Hindlimb muscle (tissue), 1 donor: ENCODE measurements at places on chromosomes 7 and 10.
A peak's percentile ranks its signal among the peaks of the same experiment; 100 is the strongest.

DNA sequence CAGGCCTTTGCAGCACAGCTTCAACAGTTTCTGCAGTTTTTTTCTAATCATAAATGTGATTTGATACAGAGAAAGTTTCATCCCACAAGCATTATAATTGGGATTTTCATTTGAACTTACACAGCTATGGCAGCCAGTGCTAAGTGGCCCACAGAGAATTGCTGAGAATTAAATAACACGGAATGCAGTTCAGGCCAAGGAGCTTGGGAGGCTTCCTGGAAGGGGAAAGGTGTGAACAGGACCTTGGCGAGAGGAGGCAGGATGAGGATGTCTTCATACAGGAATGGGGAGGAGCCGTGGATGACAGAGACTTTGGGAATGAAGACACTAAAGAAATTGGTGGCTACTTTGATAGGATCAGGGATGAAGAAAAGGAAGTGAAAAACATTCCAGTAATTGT is 95.3 kb downstream of the ZNF22 start:
- no peak for DNase-seq

DNA sequence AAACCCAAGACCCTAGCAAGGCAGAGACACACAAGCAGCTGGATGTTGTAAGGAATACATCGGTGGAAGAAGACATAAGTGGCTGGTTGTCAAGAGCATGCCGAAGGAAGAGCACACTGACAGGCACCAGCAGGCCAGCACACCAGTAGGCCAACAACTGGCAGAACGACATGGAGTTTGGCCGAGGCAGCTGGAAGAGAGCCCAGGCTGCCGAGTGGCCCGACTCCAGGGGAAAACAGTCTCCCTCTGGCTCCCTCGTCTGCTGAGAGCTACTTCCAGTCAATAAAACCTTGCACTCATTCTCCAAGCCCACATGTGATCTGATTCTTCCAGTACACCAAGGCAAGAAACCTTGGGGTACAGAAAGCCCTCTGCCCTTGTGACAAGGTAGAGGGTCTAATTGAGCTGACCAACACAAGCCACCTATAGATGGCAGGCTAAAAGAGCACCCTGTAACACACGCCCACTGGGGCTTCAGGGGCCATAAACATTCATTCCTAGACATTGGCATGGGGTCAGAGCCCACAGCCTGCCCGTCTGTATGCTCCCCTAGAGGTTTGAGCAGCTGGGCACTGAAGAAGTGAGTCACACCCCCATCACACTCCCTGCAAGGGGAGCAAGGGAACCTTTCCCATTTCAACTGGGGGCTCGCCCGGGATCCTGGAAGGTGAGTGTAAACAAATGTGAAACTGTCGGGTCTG is 14.7 kb upstream of the TNS3 start:
- no peak for DNase-seq

DNA sequence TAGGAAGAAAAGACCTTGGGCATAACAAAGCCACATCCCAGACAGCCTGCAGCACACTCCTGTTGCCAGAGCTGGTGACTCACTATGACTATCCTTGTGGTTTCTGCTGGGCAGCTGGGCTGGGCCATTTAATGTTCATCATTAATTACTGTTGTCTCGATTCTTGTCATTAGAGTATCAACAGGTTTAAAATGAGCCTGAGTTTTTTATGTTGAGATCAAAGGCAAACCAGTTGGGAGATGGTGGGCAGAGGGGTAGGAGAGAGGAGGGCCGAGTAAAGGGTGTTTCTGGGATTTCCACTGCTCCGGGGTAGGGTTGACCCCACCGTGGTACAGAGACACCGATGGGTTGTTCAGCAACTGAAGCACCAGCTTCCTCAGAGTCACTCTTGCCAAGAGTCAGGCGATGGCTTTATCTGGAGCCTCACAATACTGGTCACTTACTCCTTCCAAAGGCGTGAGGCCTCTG is 128.7 kb upstream of the LYZL1 start:
- DNase-seq = no peak

GRCh38 chr10:44386546-44387052 is 1.7 kb upstream of the CXCL12 start:
- peak; percentile 85 for DNase-seq

DNA sequence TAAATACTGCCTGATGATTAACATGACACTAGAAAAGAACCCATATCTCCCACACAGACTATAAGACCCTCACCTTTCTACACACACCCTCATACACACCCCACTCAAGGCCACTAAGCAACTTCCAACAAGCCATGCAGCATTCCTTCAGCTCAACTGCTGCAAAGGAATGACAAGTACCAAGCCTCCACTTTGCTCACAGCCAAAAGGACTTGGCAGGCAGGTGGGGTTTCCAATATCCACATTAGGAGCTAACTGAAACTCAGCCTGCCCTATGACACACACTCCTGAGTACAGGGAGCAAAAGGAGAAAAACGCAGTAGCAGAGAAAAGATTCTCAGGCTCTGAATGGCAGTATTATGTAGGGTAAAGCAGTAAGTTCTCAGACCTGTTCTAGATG is 13.4 kb downstream of the USP54 start:
- DNase-seq = peak; percentile 55

DNA sequence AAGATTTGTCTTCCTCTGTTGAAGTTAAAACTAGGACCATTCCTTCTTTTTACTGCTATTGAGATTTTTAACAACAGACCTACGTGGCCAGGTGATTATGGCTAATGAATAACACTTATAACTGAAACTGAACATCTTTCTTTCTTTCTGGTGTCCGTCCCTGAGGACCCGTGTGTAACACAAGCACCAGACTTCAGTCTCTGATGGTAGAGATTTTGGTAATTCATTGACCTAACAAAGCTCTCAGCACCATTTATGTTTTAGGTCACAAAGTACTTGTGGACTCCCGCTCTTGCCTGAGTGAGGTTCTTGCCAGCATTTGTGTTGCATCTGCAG is 40.4 kb upstream of the TMEM229A start:
- no peak for DNase-seq

DNA sequence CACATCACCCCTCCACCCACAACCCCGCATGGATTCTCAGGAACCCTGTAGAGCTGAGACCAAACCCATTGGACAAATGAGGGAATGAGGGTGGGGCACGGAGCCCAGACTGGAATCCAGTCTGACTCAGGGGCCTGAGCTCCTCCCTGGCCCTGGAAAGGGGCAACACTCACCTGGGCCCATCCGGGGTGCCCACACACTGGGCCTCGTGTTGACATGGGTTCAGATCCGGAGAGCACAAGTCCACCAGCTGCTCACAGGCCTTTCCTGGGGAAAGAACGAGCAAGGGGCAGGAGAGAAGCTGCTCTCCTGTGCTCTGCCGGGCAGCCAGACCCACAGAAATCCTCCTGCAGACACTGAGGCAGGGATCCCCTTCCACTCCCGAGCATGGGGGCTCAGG is 172.2 kb downstream of the SLIT1 start:
- DNase-seq = no peak

DNA sequence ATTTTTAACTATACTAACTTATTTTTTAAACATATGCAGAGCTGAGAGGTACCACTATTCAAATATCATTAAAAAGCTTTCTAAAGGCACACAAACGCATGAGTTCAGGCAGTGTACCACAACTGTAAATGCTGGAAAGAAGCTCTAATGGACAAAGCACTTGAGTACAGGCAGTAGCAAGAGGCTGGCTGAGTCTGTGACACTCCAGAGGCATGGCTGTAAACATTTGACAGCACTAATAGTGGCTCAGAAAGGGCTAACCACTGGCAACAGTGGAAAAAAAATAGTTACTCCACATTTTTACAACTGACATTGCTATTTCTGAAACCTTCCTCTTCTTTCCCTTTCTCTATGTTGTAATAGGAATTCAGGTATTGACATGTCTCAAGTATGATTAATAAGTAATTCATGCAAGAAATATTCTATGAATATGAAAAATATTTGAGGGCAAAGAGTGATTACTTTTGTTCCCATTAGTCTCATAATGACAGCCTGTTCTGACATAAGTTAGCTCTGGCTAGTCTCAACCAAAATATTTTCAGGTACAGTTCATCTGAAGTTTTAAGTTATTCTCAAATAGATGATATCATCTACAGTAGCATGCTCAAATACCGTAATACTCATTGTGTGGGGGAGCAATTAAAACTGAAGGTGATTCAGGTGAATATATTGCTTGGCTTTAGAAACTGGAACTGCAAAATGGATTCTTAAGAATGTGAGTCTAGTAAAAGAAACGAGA is 324.0 kb upstream of the POT1 start:
- no peak for DNase-seq

- DNase-seq = no peak
Measured at GRCh38 chr7:156629873-156630272, 10.7 kb upstream of the RNF32 start.

DNA sequence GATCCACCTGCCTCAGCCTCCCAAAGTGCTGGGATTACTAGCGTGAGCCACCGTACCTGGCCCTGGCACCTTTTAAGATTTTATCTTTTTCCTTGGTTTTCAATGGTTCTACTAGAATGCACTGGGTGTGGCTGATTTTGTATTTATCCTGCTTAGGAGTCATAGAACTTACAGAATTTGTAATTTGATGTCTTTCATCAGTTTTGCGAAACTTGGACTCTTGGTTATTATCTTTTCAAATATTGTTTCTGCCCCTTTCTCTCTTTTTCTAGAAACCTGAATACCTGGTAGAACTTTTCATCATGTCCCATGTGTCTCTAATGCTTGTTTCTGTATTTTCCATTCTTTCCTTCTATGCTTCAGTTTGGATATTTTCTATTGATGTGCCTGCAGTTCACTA is 2.8 kb upstream of the NUB1 start:
- no peak for DNase-seq
